ENCODE measurements at places on chromosomes 4 and X. TPM values are rescaled to one million over a fixed set of nuclear protein-coding genes. Genes with fewer than 3 reads are reported as not detected.

GRCh38 chrX:28880136-28880535 is 292.9 kb downstream of the IL1RAPL1 start:
- peak; percentile 67 for DNase-seq

GRCh38 chr4:53748328-53748772 is 157.1 kb upstream of the LNX1 start:
- no peak for DNase-seq

GRCh38 chr4:28226962-28227361 is 1366.3 kb downstream of the STIM2 start:
- DNase-seq: no peak

GRCh38 chr4:6002492-6002833 is 15.8 kb downstream of the C4orf50 start:
- DNase-seq: no peak

DNA sequence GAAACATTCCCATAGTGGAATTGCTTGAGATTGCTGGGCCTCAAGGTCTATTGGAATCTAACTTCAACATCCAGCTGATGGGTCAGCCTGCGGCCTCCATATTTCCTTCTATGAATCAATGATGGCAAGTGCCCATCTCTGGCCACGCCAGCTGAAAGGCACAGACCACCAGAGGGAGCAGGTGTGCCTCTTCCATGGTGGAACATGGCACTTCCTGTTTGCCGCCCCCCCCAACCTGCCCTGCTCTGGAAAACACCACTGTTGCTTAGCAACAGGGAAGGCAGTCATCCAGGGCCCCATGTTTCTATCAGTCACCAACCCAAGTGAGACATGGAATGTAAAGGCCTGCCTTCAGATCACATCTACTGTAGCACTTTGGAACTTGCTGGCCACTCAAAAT is 11.6 kb downstream of the PAGE4 start:
- peak; percentile 35 for DNase-seq

DNA sequence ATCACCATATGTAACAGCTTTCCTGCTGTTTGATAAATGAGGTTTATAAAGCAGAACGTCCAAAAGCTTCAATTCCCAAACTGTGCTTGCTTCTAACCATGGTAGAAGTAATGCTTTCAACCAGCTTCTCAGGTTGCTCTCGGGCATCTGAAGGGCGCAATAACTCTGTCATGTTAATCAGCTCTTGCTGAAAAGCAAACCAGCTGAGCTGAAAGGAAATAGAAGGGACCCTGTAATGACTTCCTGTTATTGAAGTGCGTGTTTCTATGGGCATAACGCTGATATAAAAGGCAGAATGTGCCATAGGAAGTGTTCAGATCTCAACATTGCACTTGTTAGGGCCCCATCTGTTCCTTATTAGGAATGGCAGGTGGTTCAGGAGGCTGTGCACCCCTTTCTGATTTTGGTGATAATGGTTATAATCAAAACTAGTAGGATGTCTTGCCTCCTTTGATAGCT is 21.2 kb downstream of the HERC3 start:
- no peak for DNase-seq

DNA sequence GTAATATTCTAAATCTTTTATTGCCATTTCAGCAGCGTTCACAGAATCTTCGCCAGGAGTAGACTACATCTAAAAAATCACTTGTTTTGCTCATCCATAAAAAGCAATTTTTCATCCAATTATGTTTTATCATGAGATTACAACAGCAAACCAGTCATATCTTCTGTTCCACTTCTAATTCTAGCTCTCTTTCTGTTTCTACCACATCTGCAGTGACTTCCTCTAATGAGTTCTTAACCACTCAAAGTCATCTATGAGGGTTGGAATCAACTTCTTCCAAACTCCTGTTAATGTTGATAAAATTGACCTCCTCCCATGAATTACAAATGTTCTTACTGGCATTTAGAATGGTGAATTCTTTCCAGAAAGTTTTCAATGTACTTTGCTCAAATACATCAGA is 174.4 kb upstream of the BRWD3 start:
- no peak for DNase-seq

- peak; percentile 8 for DNase-seq
Observed at GRCh38 chr4:154399259-154399974, 92.2 kb downstream of the DCHS2 start.

- DNase-seq: no peak
Observed at GRCh38 chrX:36844857-36845256, 163.3 kb upstream of the FAM47C start.

DNA sequence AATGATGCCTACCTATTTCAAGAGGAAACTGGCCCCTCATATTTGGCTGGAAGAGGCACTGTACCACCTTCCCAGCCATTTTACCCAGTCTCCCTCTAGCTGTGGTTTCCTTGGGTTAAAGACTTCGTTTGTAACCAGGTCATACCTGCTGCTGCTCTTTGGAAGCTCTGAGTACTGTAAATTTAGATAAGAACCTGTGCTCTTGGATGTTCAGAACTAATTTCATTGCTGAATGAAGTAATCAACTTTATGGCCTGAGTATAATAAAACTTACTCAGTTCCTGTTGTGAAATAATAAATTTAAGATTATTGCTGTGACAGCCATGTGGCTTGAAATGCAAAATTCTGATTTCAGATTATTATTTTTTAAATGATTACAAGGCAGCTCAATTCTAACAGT is 12.2 kb downstream of the MTTP start:
- DNase-seq: no peak

DNA sequence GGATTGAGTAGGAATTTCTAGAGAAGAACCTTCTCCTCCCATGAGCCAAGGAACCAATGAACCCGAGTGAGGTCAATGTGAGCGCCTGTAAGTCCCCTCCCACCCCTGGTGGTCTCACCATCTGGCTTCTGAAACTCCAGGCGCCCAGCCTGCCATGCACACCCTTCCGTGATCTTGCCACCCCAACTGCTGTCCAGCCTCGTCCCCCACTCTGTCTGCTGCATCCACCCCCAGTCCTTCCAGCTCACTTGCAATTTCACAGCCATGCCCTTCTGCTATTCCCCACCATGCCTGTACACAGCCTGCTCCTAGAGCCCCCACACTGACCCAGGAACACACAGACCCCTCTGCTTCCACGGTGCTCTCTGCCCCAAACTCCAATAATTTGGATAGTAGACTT is 323.7 kb downstream of the STK32B start:
- no peak for DNase-seq

DNA sequence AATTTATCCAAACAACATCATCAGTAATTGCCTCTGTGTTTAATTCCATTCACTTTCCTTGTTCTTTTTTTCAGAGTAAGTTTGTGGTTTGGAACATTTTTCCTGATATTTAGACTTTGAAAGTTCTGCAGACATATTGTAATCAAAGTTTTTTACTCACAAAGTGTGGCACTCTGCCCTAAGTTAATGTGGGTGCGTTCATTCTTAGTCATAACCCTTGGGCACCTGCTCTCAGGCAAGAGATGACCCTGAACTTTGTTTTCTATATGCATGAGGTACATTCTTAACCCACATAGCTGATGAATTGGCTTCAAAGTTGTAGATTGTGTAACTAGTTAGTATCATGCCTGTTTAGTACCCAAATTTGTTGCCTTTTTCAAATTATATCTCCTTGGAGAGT is 424.3 kb downstream of the GRXCR1 start:
- peak; percentile 58 for DNase-seq

GRCh38 chr4:111960241-111960667 is 185.0 kb upstream of the FAM241A start:
- no peak for DNase-seq

DNA sequence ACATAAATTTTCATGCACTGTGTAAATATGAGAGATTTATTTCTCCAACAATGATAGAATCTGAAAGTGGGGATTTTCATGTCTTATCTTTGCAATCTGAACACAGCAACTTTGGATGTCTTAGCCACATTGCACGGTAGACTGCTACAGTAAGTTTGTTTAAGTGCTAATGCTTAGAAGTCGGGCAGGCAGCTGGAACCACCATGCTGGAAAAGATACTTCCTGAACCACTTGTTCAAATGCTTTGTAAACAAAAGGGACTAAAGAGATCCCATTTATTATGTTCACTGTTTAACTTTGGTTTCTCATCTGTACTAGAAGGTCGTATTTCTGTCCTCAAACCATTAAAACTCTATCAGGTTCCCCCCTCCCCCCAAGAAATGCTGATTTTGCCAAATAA is 555.9 kb upstream of the DIPK2B start:
- DNase-seq: no peak

DNA sequence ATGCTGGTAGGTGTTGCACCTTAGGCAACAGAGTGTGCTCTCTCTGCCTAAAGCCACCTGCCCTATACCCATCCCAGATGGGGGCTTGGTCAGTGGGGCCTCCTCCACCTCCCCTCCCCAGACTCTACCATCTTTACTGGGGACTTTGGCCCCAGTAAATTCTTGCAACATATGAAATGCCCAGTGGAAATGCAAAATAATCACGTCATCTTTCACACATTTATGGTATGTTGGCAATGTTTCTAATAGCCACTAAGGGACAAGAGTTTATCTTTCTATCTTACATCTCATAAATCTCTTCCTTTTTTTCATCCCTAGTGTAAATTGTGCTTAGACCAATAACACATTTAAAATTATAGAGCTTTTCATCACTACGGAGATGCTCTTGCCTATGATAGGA is 103.0 kb upstream of the MAML3 start:
- DNase-seq: peak; percentile 55

- no peak for DNase-seq
Observed at GRCh38 chr4:86271057-86271456, 88.8 kb downstream of the MAPK10 start.

- DNase-seq: no peak
Observed at GRCh38 chr4:129488427-129488826, 392.5 kb downstream of the C4orf33 start.

DNA sequence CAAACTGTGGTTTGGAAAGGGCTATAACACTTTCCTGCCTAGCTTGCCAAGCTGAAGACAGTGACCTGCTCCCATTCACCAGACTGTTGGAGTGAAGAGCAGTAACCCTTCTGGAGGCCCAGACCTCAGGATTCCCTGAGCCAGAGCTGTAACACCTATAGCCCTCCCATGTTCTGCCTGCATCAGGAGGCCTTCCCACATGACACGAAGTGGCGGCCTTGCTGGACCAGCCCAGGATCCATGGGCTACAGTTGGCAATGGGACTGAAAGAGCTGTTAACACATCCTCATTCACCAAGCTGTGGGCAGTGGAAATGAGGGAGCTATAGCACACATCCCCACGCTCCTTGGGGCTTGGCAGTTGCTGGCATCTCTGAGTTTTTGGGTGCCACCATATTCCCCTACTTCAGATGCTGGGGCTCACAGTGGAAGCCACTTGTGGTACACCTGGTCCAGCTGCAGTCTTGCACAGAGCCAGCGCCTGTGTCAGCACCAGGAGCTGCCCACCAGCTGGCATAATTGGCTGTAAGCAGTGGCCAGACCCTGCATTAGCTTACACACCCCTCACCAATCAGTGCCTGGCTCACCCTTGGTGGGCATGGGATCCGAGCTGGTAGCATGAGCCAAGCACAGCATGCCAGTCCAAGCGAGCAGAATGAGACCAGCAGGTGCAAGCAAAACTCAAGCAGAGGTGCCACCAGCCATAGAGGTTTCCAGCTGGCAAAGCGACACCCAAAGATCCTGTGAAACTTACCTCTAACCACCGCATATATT is 1029.3 kb downstream of the TECRL start:
- no peak for DNase-seq

GRCh38 chrX:22234380-22234779 is 38.3 kb upstream of the CBLL2 start:
- no peak for DNase-seq

DNA sequence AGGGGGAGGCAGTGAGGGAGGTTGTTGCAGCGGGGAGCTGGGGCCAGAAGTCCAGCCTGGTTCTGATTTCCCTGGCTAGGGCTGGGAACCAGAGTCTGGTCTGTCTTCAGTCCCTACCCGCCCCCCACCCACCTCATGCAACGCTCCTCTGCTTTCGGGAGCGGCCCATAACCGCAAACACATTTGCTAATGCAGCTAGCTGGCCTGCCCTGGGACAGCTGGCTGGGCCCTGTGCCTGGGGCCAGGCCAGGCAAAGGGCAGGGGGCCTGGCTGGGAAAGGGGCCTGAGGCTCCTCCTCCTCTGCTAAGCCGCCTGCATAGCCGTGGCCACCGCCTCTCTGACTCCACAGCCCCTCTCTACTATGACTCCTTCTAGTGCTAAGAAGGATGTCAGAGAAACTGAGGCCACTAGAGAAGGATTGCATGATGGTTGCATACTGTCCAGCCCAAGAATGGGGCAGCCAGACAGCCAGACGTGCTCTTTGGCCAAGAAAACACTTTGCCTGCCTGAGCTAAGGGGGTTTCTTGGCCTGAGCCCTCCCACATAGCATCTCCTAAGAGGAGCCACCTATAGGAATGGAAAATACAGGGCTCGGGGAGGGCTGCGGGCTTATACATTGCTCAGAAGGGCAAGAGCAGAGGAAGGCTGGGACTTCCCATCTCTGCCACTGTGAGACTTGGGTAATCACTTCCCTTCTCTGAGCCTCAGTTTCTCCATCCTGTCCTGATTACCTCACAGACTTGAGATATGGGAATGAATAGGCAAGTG is 76.9 kb downstream of the PJA1 start:
- peak; percentile 28 for DNase-seq

DNA sequence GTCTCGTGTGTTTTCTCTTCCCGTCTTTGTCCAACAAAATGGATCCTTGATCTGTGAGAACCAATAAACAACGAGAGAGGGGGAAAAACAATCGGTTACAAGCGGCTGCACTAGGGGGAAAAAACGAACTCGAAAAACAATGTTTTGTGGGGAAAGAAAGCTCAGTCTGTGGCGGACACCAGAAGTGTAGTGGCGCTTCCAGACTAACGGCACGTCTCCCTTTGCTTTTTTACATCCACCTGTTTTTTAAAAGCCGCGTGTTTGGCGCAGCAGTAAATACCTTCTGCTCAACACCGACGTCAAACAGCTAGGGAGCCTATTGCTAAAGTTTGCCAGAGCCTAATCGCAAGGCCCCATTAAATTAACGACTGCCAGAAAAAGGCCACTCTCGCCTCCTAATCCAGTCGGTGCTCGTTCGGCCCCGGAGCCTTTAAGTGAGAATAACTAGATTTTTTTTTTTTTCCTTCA is 3.3 kb downstream of the NKX6-1 start:
- no peak for DNase-seq

- DNase-seq: peak; percentile 20
Observed at GRCh38 chrX:38864165-38864564, 62.9 kb downstream of the MID1IP1 start.

- peak; percentile 71 for DNase-seq
Observed at GRCh38 chr4:212438-213188, 88.3 kb downstream of the ZNF718 start.

The MECP2 gene
- 8.4 TPM for total RNA-seq

The PGRMC2 gene
- 24.4 TPM for total RNA-seq

The MAGEA11 gene
- total RNA-seq: not detected

The TMEM185A gene
- 10.3 TPM for total RNA-seq

The GAGE12E gene
- not detected for total RNA-seq

The ZAR1 gene
- not detected for total RNA-seq

The PPM1K gene
- total RNA-seq: 11.9 TPM

The UGT2B10 gene
- total RNA-seq: not detected

The DUX4 gene
- total RNA-seq: not detected

The P2RY4 gene
- not detected for total RNA-seq

The CRLF2 gene
- total RNA-seq: not detected

The RRH gene
- total RNA-seq: not detected

The DKK2 gene
- total RNA-seq: 0.83 TPM

The XK gene
- under 0.01 TPM for total RNA-seq

The HTN3 gene
- not detected for total RNA-seq

Data from IMR-90 (cell line).